Umbilical cord (tissue), 2 donors: ENCODE measurements at places on chromosomes 4 and X. TPM values are rescaled to one million over a fixed set of nuclear protein-coding genes. Genes with fewer than 3 reads are reported as not detected.
A peak's percentile ranks its signal among the peaks of the same experiment; 100 is the strongest.

DNA sequence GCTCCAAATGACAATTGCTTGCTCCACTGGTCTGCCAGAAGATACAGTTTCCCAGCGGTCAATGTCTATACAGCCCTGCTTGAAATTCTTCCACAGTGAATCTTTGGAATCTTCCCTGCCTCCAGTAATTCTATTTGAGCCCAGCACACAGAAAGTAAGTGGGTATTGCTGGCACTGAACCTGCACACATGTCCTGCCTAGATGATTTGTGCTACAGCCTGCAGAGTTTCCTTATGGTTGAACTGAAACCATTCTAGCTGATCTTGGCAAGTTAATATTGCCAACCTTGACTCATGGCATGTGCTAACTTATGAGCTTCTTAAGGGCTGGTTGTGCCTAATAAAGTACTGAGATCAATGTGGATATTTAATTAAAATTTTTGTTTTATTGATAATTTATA, 553.8 kb upstream of the GNPDA2 start:
- no peak for DNase-seq

The CXorf49 gene
- total RNA-seq = not detected

The DRD5 gene
- 0.96 TPM for total RNA-seq

The FDCSP gene
- total RNA-seq = 5.3 TPM

GRCh38 chrX:115060013-115060412, 42.6 kb upstream of the IL13RA2 start:
- DNase-seq = peak; percentile 40

The USP17L11 gene
- total RNA-seq = not detected

GRCh38 chr4:41537292-41537890, 566 bp upstream of the LIMCH1 start:
- DNase-seq = no peak

- peak; percentile 66 for DNase-seq
These were observed 47.0 kb upstream of the SCOC start for GRCh38 chr4:140326395-140326993.

The AKAP17A gene
- 14.0 TPM for total RNA-seq

GRCh38 chr4:99945718-99946355, 581 bp downstream of the DNAJB14 start:
- peak; percentile 41 for DNase-seq

The HTN3 gene
- total RNA-seq = 4.8 TPM

- no peak for DNase-seq
These were observed 322.4 kb downstream of the ARHGAP10 start for GRCh38 chr4:148054275-148054674.

The PSAPL1 gene
- 0.24 TPM for total RNA-seq

The CC2D2A gene
- total RNA-seq = 65.7 TPM

DNA sequence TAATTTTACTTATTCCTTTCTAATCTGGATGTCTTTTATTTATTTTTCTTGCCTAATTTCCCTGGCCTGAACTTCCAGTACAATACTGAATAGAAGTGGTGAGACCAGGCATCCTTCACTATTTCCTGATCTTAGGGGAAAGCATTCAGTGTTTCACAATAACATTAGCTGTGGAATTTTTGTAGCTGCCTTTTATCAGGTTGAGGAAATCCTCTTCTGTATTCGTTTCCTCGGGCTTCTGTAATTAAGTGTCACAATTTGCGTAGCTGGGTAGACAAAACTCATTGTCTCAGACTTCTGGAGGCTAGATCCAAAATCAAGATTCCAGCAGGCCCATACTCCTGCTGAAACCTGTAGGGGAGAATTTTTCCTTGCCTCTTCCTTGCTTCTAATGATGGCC, 598.4 kb upstream of the FTHL17 start:
- DNase-seq = no peak

- DNase-seq = no peak
These were observed 59.5 kb downstream of the PGRMC2 start for GRCh38 chr4:128227991-128228571.

The FRG1 gene
- 8.2 TPM for total RNA-seq

The IQCM gene
- not detected for total RNA-seq

- no peak for DNase-seq
These were observed 17.8 kb downstream of the LAS1L start for GRCh38 chrX:65516756-65517155.
